Natural killer cell (primary cell): ENCODE measurements at places on chromosomes 3 and 15.

- DNase-seq: no peak
Observed at GRCh38 chr3:22361521-22361920, 610.5 kb upstream of the ZNF385D start.

- DNase-seq: no peak
Observed at GRCh38 chr3:63557912-63558311, 94.6 kb upstream of the SNTN start.

DNA sequence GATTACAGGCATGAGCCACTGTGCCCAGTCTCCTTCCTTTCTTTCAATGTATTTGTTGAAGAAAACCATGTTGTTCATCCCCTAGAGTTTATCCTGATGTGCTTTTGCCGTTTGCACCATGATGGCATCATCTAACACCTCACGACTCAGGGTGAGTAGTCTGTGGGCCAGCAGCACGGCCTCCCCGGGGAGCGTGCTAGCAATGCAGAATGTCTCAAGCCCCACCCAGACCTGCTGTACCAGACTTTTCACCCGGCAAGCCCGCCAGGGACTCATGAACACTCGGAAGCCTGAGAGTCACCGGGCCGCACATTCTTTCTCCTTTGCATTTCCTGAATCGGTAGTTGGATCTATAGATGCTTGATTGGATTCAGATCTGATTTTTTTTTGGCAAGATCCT, 64.6 kb downstream of the RPN1 start:
- no peak for DNase-seq

DNA sequence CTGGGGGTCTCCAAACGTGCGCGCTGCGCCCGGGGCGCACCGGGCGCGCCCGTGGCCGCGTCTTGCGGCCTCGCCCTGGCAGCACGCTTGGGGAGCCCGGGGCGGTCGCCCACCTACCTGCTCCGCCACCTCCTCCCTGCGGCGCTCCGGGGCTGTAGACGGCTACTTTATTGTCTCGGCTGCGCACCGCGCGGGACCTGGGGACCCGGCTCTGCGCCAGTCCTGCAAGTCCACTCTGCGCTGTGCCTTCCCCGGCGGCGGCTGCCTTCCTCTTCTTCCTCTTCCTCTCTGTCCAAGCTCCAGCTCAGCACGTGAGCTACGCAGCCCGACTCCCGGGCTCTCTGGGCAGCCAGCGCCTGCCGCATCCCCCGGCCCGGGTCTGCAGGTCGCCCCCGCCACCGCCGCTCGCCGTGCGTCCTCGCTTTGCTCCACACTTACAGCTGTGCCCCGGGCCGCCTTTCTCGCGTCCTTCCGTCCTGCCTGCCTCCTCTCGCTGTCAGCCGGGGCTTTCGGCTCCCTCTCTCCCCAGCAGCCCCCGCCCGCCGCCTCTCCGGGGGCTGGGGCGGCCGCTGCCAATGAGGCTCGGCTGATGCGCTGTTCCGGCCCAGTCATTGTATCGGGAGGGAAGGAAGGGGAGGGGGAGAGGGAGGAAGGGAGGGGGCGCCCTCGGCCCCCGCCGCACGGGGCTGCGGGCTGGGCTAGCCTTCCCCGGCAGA, 156.4 kb upstream of the FRMD4B start:
- DNase-seq: no peak

DNA sequence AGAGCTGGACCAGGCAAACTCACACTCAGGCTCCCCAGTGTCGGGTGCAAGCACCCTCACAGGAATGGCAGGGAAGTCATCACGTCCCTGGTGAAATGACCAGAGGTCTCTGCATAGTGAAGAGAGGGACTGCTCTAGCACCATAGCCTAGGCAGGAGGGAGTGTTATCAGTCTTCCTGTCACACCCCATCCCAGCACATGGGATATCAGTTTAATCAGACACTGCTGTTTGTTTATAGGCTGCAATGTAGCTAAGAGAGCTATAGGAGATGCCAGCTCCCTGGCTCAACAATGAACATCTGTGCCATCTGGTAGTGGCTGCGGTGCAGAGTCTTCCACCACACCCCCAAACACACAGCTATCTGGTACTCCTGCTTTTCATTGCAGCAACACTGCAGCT, 776.6 kb downstream of the ZNF385D start:
- DNase-seq: no peak
